ENCODE measurements at places on chromosomes 5 and 9.

GRCh38 chr5:155293605-155294178 lies 280.1 kb downstream of the KIF4B start:
- DNase-seq, result peak; percentile 21

DNA sequence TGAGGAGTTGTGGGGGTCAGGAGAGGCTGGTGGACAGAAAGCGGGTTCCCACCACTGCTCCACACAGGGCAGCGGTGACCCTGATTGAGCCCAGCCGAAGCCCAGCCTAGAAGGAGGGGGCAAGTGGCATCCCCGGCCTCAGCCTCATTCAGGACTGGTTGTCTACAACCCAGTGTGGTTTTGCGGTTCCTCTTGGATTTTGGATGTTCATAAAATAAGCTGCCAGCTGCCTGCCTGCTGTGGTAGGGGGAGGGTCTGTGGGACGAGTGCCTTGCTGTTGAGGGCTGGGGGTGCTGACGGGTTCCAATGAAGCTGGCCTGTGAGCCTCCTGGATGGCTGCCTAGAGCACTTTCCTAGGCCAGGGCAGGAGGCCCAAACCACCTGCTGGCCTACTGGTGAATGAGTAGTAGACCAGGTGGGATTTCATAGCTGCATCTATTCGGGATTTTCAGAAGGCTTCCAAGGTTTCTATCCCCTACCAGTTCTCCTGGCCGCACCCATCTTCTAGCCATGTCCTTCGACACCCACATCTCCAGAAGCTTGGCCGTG lies 102.4 kb downstream of the NDFIP1 start:
- no peak for DNase-seq

GRCh38 chr5:126015235-126016181 lies 407.7 kb upstream of the GRAMD2B start:
- peak; percentile 85 for DNase-seq

- DNase-seq, result no peak
Measured at GRCh38 chr5:173302546-173303155, 25.6 kb downstream of the STC2 start.

- DNase-seq, result no peak
Measured at GRCh38 chr9:91039835-91040140, 238.2 kb downstream of the SYK start.

DNA sequence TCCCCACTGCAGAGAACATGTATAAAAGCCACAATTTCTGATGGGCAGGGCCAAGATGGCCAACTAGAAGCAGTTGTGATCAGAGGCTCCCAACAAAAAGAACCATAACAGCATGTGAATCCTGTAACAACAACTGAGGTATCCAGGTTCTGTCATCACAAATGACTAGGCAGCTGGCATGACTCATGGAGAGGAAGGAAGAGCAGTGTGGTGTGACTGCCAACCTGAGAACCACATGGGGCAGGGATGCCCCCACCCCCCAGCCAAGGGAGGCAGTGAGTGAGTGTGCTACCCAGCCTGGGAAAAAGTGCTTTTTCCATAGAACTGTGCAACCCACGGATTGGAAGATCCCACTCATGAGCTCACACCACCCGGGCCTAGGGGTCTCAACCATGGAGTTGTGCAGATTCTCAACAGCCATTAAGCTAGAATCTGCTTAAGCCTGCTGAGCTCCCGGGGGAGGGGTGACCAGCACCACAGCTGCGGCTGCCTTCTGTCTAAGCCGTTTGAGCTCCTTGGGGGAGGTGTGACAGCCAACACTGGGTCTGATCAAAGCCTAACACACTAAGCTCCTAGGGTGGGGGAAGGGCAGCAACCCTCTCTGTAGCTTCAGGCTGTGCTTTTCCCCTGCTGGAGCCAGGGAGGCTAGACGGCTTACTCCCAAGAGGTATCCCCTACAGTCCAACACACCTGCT lies 80.1 kb upstream of the DMAC1 start:
- no peak for DNase-seq

DNA sequence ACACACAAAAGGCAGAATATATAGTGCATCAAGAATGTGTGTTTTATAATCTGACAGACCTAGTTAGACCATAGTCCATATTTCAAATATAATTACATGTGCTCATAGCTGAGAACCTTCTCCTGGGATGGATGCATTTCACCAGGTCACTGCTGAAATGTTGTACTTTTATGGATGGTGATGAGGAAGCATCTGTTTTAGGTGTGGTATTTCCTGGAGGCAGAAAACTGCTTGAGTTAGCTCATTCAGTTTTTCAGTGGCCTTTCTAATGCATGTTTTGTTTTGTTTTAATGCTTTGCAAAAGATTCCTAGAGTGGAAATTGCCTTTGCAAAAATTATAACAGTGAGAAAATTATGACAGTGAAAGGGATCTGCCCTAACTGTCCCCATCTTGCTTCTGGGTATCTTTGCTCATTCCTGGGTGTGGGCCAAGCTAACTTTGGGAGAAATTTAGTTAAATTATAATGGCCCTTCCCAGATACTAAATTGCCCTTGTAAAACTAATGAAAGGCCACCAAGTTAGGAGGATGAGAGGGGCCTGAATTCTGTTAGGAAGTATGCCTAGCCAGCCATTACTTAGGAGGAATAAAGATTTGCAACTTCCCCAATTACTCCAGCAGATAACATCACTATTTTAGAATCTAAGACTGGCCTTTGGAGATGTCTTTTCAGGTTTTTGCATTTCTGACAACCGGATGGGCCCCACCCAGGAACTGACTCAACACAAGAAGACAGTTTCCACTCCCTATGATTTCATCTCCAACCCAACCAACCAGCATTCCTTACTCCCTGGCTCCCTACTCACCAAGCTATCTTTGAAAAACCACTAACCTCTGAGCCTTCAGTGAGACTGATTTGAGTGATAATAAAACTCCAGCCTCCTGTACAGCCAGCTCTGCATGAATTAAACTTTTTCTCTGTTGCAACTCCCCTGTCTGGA lies 7.0 kb upstream of the IL12B start:
- no peak for DNase-seq

DNA sequence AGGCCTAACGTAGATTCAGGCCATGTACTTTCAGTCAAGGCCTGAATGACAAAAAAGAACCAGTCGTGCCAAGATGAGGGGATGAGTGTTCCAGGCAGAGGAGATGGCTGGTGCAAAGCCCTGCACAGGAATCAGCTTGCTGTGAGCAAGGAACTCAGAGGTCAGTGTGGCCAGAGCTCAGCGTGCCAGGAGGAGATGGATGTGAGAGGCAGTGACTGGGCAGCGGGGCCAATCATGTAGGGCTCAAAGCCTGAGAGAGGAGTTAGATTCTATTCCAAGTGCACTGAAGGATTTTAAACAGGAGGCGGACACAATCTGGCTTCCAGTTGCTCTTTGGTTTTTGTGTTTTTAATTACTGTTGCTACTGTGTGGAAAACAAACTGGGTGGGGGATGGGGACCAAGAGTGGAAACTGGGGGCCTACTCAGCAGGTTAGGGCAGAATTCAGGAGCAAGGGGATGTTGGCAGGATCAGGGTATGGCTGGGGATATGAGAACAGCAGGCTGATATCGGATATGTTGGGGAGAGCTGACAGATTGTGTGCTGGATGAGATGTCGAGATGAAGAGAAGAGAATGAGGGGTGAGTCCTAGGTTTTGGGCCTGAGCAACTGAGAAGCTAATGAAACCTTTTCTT lies 64.3 kb downstream of the ANGPTL2 start:
- DNase-seq, result no peak

GRCh38 chr9:95498641-95499040 lies 18.1 kb downstream of the PTCH1 start:
- DNase-seq, result no peak
